ENCODE measurements at places on chromosomes 16 and 17.

DNA sequence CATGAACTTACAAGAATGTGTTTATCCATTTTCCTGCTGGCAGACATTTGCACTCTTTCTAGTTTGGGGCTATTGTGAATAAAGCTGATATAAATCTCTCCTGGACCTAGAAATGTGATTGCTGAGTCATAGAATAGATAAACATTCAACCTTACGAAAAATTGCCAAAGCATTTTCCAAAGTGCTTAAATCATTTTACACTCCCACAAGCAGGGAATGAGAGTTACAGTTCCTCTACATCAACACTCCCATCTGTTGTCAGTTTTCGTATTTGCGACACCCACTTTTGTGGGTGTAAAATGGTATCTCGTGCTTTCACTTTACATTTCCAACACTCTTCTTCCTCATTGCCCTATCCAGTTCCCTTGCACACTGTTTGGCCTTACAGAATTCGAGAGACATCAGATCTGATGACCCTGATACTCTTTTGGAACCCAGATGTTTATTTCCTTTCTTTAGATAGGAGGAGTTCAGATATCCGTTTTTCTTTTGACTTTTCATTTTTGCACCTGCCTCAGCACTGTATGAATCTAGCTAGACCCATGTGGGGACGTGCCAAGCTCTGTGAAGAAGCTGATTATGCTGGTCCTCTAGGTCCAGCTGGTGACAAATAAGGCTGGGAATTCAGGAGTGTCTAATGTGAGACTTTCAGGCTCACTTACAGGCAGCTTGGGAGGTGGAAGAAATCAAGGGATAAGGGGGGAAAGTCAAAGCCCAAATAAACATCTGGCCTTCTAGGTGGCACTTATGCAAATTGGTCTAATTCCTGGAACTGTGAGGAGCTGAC, 14.0 kb downstream of the SOX9 start:
- DNase-seq, result peak; percentile 67

DNA sequence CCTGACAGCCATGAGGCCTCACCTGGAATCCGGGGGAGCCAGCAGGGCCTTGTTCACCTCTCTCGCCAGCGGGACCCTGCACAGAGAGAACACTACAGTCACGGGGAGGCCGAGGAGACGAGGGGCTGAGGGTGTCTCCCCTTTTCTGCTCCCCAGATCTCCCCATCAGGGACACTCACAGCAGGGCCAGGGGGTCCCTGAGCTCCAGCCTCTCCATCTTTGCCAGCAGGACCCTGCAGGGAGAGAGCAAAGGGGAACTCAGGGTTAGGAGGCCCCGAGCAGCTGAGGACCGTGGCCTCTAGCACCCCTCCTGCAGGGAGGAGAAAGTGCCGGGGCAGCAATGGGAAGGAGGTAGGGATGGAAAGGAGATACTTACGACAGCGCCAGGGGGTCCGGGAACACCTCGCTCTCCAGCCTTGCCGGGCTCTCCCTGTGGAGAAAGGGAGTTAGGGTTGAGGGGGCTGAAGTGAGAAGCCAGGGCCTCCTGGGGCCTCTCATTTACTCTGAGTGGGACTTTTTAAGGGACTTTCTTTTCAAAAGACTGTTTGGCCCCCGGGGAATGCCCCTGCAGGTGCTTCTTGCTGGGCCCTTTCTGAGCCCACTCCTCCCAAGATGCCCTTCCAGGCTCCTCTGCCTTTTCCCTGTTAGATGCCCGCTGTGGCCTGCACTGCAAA, 8.7 kb downstream of the COL1A1 start:
- no peak for DNase-seq

DNA sequence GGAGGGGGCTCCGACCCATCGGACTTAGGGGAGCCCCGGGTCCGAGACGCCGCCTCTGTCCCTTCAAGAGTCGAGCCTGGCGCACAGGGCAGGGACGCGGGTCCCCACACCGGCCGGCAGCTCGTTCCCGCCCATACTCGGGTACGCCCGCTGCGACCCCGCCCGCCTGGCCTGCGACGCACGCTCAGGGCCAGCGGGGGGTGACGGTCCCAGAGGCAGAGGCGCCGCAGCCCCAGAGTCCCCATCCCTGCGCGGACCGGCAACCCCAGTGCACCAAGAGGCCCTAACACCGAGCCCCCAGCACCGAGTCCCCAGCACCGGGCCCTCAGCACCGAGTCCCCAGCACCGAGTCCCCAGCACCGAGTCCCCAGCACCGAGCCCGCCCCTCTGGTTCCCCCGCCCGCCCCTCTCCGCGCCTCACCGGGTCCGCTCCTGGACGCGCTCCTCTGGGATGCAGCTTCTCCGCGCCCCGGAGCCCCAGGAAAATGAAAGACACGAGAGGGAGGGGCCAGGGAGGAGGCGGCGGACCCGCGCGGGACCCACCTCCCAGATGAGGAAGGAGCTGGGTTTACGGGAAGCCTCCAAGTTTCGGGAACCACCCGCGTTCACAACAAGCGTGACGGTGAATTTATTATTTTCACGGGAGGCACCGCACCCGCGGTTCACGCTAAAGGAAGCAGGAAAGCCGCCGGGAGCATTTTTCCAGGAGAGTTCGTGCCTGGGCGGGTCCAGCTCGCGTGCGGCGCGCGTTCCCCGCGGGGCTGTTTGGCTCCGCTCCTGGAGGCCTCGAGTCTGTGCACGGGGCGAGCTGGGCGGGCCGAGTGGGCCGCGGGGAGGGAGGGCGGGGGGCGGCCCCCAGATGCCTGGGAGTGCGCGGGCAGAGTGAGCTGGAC, at the start of gene SECTM1:
SECTM1 (minus strand) TSS at position 488 of the 893 bp plus-strand sequence. CDS start 6,526 bp downstream, outside the sequence.
- peak; percentile 66 for DNase-seq

DNA sequence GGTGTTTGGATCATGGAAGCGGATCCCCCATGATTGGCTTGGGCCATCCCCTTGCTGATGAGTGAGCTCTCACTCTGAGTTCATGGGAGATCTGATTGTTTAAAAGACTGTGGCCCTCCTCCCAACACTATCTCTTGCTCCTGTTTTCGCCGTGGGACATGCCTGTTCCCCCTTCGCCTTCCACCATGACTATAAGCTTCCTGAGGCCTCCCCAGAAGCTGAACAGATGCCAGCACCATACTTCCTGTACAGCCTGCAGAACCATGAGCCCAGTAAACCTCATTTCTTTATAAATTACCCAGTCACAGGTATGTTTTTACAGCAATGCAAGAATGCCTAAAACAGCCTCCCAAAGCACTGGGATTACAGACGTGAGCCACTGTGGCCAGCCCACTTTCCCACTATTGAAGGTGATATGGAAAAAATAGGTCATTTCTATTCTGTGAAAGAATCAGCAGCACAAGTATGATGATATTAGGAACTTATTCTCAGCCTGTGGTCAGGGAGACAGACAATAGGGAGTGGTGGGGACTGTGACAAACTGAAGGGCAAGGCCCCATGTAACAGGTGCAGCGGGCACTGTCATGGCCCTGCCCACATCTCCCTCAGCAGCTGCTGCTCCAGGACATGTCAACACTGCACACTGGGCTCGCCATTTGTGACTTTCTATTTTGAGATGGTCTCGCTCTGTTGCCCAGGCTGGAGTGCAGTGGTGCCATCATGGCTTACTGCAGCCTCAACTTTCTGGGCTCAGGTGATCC, 33.7 kb upstream of the LITAF start:
- DNase-seq, result no peak

DNA sequence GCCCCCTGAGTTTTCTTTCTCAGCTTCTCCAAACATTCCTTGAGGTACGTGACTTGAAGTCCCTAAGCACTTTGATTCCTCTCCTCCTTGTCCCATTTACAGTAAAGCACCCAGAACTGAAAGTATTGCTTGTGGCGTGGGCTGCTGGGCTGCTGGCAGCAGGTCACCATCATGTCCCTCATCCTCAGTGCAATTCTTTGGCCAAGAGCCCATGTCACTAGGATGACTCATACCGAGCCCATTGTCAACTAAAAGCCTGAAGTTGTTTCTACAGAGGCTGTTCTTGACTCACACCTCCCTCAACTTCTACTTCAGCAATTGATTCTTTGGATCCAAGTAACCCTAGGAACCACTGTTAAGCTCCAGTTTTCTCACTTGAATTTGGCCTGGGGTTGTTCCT, 54.3 kb downstream of the KPNA2 start:
- DNase-seq, result peak; percentile 52

DNA sequence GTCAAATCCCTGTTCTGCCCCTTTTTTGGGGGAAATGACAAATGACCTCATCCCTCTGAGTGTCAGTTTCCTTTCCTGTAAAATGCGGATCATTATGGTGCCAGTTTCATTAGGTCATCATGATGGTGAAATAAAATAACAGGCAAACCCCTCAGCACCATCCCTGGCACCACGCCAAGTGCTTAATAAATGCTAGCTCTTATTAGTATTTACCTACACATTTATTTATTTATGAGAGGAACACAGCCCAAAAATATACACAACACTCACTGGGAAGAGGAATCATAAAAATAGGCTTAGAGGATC, 28.6 kb upstream of the GPRC5B start:
- no peak for DNase-seq

DNA sequence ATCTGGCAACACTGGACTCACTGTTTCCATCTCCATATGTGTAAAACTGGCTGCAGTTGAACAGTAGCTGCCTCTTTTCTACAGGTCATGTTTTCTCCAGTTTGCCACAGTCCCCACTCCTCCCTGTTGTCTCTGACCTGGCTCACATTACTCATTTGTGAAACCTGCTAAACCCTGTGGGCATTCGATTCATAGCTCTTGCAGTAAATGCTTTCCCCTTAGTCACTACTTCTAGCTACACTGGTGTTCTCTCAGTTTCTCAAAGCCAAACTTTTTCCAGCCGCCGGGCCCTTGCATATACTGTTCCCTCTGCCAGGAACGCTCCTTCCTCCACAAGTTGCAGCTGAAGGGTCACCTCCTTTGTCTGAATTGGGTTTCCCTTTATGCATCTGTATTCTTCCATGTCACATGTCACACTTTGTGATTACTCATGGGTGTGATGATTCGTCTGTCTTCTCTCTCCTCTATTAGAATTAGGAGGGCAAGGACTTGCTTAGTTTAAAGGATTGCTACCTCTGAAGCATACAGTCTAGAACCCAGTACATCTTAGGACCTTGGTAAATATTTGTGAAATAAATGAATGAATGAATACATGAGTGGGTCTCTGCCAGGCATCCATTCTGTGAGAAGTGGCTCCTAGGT, 15.0 kb upstream of the MT4 start:
- no peak for DNase-seq

- peak; percentile 65 for DNase-seq
Observed at GRCh38 chr16:24070851-24071250, 185.3 kb upstream of the CACNG3 start.

- DNase-seq, result no peak
Observed at GRCh38 chr17:55577687-55578086, 66.4 kb upstream of the SMIM36 start.

- peak; percentile 34 for DNase-seq
Observed at GRCh38 chr17:56913353-56913866, 439 bp downstream of the TRIM25 start.

GRCh38 chr17:36946726-36947091, 2.0 kb upstream of the AATF start:
- DNase-seq, result no peak

GRCh38 chr17:45430738-45431530, 1.7 kb downstream of the ARHGAP27 start:
- no peak for DNase-seq

- DNase-seq, result peak; percentile 80
Observed at GRCh38 chr17:71530248-71530647, 590.6 kb upstream of the SOX9 start.

- peak; percentile 58 for DNase-seq
Observed at GRCh38 chr17:58303971-58304749, 23.4 kb upstream of the MPO start.

All from MCF 10A (cell line).